Activated naive CD4-positive, alpha-beta T cell (primary cell): ENCODE measurements at places on chromosomes 1 and 21.

GRCh38 chr1:217040711-217041455 is 317.7 kb upstream of the ESRRG start:
- DNase-seq: no peak

DNA sequence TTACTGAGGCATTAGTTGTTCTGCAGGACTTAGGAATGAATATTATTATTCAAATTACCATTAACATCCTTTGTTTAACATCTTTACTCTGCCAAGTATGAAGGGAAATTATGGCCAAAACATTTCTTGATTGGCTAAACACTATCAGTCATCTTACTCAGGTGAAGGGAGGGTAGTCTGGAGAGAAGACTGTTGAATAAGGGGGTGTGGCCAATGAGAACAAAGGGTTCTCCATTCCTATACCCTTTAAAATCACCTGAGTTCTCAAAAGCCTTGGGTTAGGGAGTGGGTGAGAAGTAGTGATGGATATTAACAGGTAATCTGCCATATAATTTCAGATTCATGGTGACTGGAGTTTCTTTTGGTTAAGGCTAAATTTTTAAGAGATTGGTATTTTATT is 19.3 kb downstream of the CRYZL1 start:
- no peak for DNase-seq

- DNase-seq: peak; percentile 4
Measured at GRCh38 chr1:61083013-61083806, 849 bp downstream of the NFIA start.

GRCh38 chr1:212412374-212412773 is 2.3 kb downstream of the PACC1 start:
- no peak for DNase-seq

DNA sequence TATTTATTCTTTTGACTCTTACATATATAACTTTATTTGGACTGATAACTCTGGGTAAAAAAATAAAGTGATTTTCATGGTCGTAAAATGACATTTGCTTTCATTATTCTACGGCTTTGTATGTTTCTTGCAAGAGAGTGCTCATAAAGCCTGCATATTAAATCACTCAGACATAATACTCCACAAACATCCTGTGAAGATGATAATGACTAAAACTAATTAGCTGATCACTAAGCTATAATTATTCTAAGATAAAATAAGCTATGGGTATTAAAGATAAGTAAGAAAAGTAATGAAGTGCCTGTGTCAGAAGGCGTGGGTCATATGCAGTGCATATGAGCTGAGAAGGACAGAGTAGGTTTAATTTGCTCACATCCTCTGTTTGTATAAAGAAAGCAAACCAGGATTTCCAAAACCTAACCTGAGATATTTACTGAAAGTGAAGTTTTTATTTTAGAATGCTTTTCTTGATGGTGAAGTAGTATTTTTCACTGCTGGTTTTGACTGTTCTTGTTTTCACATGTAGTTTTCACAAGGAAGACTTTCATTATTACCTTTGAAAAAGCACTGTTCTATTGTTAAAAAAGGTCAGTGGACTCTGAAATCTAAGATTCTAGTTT is 278.8 kb downstream of the AMY1C start:
- no peak for DNase-seq

DNA sequence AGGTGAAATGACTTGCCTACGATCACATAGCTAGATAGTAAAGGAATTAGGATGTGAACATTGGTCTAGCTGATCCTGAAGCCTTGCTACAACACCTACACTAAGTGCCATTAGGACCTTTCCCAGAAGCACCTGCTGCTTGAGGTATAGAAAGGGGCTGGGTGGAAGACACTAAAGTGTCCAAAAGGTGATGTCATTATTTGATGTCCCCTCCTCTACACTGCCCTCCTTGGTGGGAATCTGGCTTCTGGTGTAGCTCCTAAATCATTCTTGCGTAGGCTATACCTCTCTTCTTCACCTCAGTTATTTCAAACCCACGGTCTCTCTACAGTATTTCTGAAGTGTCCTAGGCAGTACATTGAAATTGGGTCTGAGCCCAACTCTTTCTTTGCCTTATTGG is 132.5 kb upstream of the FGGY start:
- no peak for DNase-seq

DNA sequence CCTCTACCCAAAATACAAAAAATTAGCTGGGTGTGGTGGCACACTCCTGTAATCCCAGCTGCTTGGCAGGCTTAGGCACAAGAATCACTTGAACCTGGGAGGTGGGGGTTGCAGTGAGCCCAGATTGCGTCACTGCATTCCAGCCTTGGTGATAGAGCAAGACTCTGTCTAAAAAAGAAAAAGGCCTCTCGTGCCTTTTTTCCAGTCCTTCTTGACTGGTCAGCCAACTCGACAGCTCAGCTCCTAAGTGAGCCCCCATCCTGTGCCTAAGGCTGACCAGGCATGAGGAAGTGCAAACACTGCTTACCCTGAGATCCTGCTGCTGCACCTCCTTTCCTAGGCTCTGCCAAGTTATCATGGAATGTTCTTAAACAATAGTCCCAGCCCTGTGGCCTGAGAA is 10.1 kb upstream of the PROK1 start:
- no peak for DNase-seq

DNA sequence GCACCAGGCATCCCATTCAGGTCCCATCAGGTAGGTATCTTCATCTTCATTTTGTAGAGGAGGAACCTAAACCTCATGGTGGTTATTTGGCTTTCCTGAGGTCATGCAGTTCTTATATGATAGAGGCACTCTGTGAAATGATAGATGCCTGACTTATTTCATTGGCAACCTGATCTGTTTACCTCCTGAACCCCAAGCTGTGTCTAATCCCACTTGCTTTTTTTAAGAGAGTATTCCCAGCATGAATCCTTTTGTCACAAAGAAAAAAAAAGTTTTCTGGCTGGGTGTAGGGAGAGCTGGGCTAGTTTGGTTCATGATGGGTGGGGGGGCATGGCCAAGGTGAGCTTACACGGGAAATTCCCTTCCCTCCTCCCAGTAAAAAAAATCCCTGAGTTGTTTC is 154.2 kb downstream of the TENT5C start:
- DNase-seq: no peak

DNA sequence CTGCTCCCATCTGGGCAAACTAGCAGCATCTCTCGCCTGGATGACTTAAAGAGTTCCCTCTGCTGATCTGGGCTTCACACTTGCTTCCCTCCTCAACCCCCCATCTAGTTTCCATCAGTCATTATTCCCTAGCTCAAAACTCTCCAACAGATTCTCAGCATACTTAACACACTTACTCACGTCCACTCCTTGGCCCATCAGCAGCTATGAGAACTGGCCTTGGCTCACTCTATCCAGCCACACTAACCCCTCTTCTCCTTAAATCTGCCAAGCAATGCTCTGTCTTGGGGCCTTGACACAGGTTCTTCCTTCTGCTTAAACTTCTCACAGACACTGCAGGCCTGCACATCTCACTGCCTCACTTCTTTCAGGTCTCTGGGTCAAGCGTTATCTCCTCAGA is 41.6 kb downstream of the GNG12 start:
- DNase-seq: no peak
